ENCODE measurements at places on chromosomes 5 and 9. TPM values are rescaled to one million over a fixed set of nuclear protein-coding genes. Genes with fewer than 3 reads are reported as not detected.

- H3K27ac ChIP-seq, result peak overlapping the region; percentile 18
- no peaks in the 10 kb centered on the region for H3K36me3 ChIP-seq
- peak overlapping the region; percentile 34 for H3K4me3 ChIP-seq
- H3K27me3 ChIP-seq, result no peaks in the 10 kb centered on the region
These were observed 201.2 kb upstream of the GAS1 start for GRCh38 chr9:87148331-87149104.

GRCh38 chr5:16826379-16827125 lies 109.5 kb downstream of the MYO10 start:
- no peak for DNase-seq
- no peaks in the 10 kb centered on the region for H3K4me1 ChIP-seq

DNA sequence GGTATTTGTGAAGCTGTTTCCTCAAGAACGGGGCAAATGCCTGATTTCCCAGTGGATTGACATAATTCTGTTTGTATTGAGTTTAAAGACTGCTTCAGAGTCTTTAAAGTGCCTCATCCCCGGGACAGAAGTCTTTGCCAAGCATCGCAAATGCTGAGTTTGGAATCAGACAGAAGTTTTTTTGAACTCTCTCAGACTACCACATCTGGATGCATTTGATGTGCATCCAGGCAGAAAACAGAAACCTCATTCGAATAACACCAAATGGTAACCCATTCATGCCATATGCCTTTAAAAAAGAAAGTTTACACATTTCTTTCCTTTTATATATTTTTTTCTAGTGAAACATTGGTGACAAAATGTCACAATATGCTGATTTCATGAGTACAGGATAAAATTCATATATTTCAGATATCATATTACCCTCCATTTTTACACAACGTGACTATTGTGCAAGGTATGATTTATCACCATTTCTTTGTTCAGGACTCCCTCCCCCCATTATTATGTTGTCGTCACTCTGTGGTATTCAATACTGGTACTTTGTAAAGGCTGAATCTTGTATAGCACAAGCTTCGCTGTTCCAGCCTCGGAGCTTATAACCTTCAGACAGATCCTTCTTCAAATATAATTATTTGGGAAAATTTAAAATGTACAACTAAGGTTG lies 91.1 kb downstream of the ZNF608 start:
- H3K36me3 ChIP-seq, result no peaks in the 10 kb centered on the region
- peak overlapping the region; percentile 1 for H3K27ac ChIP-seq
- DNase-seq, result no peak
- H3K4me1 ChIP-seq, result peaks cover 52% of the 10 kb centered on the region
- H3K27me3 ChIP-seq, result no peaks in the 10 kb centered on the region

GRCh38 chr5:169974121-169974770 lies 6.0 kb downstream of the INSYN2B start:
- peaks cover 4% of the 10 kb centered on the region for H3K4me1 ChIP-seq
- no peak for DNase-seq
- no peaks in the 10 kb centered on the region for H3K36me3 ChIP-seq
- no peak overlapping the region for H3K27ac ChIP-seq
- H3K4me3 ChIP-seq, result no peak overlapping the region
- H3K27me3 ChIP-seq, result no peaks in the 10 kb centered on the region

DNA sequence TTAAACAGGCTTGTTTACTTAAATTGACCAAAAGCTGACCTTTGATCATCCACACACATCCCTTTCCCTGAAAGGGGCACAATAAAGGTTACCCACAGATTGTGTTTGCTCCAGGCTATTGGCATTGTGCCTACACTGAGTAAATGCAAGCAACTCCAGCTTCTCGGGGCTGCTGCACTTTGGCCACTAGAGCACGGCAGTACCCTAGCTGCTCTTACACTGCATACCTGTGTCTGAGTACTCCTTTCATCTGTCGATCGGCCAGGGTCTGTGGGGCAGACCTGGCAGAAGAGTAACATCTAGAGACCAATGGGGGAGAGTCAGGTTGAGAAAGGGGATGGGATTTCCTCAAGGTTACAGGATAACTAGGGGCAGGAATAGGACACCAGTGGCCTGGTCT lies 281.9 kb upstream of the NMUR2 start:
- H3K36me3 ChIP-seq, result no peaks in the 10 kb centered on the region
- DNase-seq, result no peak
- H3K4me3 ChIP-seq, result no peak overlapping the region
- H3K4me1 ChIP-seq, result no peaks in the 10 kb centered on the region
- no peaks in the 10 kb centered on the region for H3K27me3 ChIP-seq
- H3K27ac ChIP-seq, result no peak overlapping the region

DNA sequence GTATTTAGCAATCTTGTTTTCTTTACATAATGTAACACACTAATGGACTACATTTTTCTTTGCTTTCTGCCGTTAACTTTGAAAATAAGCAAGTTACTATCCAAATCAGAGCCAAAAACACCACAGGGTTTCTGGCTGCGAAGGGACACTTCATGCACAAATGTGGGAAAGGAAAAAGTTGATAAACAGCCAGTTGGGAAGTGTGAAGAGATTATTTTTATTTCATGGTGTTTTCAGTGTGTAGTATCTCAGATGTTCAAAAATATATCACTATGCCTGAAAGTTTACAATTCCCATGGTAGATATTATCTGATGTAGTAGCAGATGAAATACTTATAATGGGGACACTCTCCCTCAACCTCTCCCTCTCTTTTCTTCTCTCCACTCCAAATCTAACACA lies 135.3 kb downstream of the CETN3 start:
- DNase-seq, result no peak
- H3K27me3 ChIP-seq, result no peaks in the 10 kb centered on the region
- no peak overlapping the region for H3K4me3 ChIP-seq
- no peaks in the 10 kb centered on the region for H3K36me3 ChIP-seq
- no peak overlapping the region for H3K27ac ChIP-seq

DNA sequence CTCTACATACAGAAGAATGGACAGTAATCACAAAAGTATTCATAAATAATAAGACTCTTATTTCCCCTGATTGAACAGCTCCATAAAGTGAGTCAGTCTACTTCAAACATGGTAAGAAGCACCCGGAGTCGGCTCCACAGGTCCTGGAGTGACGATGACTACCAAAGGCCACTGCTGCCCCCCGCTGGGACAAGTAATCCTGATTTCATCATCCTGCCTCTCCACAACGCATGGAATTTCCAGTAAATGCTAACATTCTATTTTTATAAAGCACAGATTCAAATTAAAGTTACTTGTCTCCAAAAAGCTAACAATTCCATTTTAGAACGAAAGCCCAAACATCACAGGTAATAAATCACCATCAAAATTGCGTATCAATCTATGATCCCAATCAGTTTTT lies 16.2 kb downstream of the ATPSCKMT start:
- peak; percentile 31 for DNase-seq
- H3K27ac ChIP-seq, result no peak overlapping the region
- H3K4me1 ChIP-seq, result no peaks in the 10 kb centered on the region

- no peak overlapping the region for H3K4me3 ChIP-seq
- no peaks in the 10 kb centered on the region for H3K27me3 ChIP-seq
- H3K36me3 ChIP-seq, result no peaks in the 10 kb centered on the region
- H3K4me1 ChIP-seq, result peaks cover 39% of the 10 kb centered on the region
- H3K27ac ChIP-seq, result no peak overlapping the region
These were observed 165.7 kb downstream of the PAM start for GRCh38 chr5:102920762-102921161.

GRCh38 chr5:50580506-50580905 lies 85.9 kb upstream of the PARP8 start:
- H3K27me3 ChIP-seq, result no peaks in the 10 kb centered on the region
- no peaks in the 10 kb centered on the region for H3K36me3 ChIP-seq
- no peak overlapping the region for H3K4me3 ChIP-seq
- H3K27ac ChIP-seq, result no peak overlapping the region
- no peaks in the 10 kb centered on the region for H3K4me1 ChIP-seq
- DNase-seq, result no peak

DNA sequence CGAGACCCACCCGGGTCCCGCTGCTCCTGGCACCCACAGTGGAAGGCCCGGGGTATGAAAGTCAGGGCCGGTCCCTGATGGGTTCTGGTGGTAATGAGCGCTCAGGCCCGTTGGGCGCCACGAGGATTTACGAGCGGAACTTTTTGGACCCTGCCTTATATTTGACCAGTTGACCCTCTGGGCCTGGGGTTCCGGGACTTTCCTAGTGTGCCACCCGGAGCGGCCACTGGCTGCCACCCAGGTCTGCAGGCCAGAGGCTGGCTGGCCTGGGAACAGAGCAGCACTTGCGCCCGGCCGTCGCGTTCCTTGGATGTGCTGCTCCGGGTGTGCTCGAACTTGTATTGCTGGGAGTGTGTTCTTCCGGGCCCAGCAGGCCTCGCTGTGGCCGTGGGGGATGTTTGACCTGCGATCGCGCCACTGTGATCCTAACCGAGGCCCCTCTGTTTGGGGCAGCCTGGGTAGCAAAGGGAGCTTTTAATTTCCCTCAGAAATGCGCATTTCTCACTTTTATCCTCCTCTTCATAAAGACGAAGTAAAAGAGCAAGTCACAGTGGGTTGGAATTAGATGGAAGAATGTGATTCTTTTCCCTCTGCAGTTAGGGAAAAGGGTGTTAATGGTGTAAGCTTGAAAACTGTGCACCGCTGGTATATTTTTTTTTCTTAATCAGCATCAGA lies 1.2 kb downstream of the F2RL1 start:
- no peaks in the 10 kb centered on the region for H3K36me3 ChIP-seq
- no peak overlapping the region for H3K4me3 ChIP-seq
- H3K27me3 ChIP-seq, result no peaks in the 10 kb centered on the region
- DNase-seq, result no peak
- no peak overlapping the region for H3K27ac ChIP-seq
- peaks cover 14% of the 10 kb centered on the region for H3K4me1 ChIP-seq

DNA sequence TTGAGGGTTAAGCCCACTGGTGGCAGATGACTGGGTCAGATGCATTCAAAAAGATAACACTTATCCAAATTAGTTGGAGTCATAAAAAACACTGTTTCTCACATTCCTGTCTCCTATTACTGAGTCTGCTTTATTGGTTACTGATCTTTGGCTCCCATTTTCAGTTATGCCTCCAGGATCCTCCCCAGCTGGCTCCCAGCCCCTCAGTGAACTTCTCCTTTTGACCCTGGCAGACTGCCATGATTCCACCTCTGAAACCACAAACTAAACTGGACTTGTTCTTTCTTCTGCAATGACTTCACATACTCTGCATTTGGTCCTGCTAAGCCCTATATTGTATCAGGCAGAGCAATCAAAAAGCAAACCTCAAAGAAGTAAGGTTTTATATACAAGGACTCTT lies 860.8 kb upstream of the DMAC1 start:
- no peaks in the 10 kb centered on the region for H3K36me3 ChIP-seq
- no peaks in the 10 kb centered on the region for H3K4me1 ChIP-seq
- no peak overlapping the region for H3K4me3 ChIP-seq
- H3K27ac ChIP-seq, result no peak overlapping the region
- H3K27me3 ChIP-seq, result no peaks in the 10 kb centered on the region

DNA sequence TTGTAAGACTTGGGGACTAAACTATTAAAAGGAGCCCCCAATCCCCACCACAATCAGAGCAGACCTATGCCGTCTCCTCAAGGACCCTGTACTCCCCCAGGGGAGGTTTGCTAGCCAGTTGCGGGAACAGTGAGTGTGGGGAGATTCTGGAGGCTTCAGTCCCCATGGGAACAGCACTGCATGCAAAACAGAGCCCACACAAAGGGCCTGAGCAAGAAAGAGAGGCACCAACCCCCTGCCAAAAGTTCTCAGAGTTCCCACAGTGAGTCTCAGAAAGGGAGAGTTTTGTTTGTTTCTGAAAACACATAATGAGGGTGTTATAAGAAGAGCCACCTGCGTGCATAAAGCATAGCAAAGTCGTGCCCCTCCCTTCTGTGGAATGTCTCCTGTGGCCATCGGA lies 56.6 kb downstream of the CFAP90 start:
- no peaks in the 10 kb centered on the region for H3K27me3 ChIP-seq
- no peaks in the 10 kb centered on the region for H3K36me3 ChIP-seq
- H3K27ac ChIP-seq, result no peak overlapping the region
- DNase-seq, result no peak

DNA sequence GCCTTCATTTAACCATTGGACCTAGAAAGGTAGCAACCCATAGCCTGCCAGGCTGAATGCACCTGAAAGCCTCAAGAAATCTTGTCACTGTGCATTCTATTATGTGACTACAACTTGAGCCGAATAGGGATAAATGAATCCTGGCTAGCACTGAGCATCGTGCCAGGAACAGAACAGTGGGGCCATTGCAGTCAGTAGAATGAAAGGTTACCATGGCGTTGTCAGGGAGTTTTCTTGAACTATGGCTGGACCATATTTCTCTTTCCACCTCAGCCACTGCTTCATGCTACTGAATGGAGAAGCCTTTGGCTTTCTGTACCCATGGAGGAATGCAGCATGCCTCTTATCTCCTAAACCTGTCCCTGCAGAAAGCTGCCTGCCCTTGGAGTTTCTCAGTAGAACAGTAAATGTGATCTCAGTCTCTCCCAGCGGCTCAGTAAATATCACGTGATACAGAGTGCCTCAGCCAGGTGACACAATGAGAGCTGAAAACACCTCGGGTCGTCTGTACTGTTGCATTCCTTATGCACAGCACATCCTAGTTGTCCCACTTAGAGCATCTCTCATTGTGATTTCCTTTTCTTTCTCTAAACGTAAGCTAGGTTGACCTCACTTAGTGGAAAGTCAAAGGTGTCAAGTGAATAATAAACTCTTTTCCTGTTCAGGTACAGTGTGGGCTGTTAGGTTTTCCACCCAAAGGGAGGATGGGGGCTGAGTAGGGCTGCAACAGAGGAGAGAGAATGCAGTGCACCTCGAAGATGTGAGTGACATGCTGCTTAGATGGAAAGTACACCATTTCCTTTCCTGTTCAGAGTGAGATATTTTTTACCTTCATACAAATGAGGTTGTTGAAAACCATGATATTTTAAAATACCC lies 115.3 kb downstream of the MACIR start:
- no peaks in the 10 kb centered on the region for H3K27me3 ChIP-seq
- H3K27ac ChIP-seq, result no peak overlapping the region
- H3K4me1 ChIP-seq, result no peaks in the 10 kb centered on the region
- no peak overlapping the region for H3K4me3 ChIP-seq

DNA sequence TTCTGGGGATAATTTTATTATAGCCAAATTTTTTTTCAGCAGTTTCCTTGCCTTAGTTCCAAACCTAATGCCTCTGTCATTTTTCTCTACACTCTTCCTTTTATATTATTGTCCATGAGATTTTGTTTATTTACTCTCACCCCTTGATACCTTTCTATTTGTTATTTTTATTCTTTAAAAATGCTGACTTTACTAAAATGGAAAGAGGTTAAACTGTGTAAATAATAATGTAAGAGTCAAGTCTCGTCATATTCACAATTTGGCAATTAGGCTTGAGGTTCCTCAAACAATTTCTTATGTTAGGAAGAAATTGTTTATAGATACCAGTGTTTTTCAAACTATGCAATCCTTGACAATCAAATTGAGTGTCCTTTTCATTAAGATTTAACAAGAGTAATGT lies 428.6 kb upstream of the CDH9 start:
- no peak overlapping the region for H3K27ac ChIP-seq
- no peaks in the 10 kb centered on the region for H3K4me1 ChIP-seq
- H3K4me3 ChIP-seq, result no peak overlapping the region
- H3K27me3 ChIP-seq, result no peaks in the 10 kb centered on the region
- no peaks in the 10 kb centered on the region for H3K36me3 ChIP-seq

GRCh38 chr9:124037790-124038189 lies 26.2 kb downstream of the LHX2 start:
- H3K4me3 ChIP-seq, result no peak overlapping the region
- no peak overlapping the region for H3K27ac ChIP-seq
- DNase-seq, result no peak
- no peaks in the 10 kb centered on the region for H3K4me1 ChIP-seq

ST8SIA4 gene
- 9.8 TPM for total RNA-seq

FIBCD1 gene
- 25.7 TPM for total RNA-seq

ACOT12 gene
- not detected for total RNA-seq

LCN2 gene
- 0.33 TPM for total RNA-seq

FOXD4 gene
- total RNA-seq, result 0.46 TPM

CNTFR gene
- 7.0 TPM for total RNA-seq

TNFSF8 gene
- total RNA-seq, result 1.5 TPM

WNT8A gene
- not detected for total RNA-seq

DDX4 gene
- not detected for total RNA-seq

Data from adrenal gland (tissue), 19 donors.